ENCODE measurements at places on chromosomes 3 and 15.

DNA sequence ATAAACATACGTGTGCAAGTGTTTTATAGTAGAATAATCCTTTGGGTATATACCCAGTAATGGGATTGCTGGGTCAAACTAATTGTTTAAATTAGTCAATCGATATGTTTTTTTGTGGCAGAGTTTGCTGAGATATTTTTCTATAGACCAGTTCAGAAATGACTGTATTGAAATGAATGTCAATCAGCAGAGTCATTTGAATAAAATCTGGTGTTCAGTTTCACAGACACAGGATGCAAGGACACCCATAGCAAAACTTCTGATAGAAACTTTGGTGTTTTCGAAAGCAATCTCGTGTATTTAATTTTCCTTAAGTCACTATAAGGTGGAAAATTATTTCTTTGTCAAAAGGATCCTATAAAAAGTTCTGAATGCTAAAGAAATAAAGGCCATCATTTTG lies 434.4 kb downstream of the RAP2B start:
- no peak for DNase-seq

DNA sequence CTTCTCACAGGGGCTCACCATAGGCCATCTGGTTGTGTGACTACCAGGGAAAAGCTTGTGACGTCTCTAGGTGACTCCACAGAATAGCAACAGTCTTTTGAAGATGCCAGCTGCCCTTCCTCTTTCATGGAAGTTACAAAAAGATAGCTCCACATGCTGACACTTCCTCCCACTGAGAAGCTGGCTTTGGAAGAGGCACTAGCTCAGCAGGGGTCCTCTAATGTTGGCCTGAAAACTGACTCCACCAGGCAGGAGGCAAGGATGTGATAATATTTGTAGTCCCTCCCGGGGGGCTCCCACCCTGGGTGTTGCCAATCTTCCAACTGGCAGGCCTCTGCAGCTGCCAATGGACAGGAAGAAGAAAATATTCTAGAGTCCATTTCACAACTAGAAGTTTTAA lies 343.5 kb downstream of the NEK10 start:
- DNase-seq: no peak

DNA sequence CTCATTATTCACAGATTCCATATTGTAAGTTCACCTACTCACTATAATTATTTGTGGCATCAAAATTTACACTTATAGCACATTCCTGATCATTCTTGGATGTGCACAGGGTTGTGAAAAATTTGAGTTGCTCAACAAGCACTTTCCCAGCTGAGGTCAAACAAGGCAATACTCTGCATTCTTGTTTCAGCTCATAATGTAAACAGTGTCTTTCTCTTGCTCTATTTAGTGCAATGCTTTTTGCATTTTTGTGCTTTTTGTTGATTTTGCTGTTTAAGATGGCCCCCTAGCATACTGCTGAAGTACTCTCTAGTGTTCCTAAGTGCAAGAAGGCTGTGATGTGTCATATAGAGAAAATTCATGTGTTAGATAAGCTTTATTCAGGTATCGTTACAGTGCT lies 66.7 kb upstream of the TNIK start:
- no peak for DNase-seq

GRCh38 chr15:56749982-56750381 lies 16.7 kb upstream of the ZNF280D start:
- DNase-seq: no peak

DNA sequence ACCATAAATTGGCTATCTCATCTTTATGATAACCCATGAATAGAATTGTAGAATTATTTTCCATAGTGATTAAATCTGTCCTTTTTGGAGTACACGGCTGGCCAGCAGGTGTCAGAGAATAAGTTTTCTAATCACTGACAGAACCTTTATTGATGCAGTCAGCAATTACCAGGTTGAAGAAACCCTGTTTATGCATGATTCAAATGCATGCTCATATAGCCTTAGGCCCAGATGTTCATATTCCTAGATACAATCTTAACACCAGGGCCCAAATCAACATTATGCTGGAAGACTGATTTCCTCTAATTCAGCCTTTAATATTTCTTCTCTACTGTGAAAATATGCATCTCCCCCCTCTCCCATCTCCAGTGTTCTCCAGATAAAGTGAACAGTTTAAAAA lies 243.5 kb upstream of the DCBLD2 start:
- no peak for DNase-seq

DNA sequence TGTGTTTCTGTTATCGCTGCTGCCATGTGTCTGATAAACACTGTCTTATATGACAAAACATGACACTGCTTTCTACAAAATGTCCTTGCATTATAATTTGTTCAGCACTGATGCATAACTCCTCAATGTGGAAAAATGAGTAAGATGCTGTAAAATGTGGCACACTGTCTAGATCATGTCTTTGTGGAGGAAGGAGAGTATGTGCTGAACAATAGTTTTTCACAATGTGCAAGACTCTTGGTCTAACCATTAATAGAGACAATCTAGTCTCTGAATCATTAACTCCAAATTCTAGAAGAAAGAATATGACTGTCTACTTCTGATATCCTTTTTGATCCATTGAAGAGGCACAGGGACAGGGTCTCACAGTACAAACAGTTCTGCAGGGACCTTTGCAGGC lies 127.9 kb upstream of the RARB start:
- no peak for DNase-seq

GRCh38 chr3:73259856-73260255 lies 198.4 kb downstream of the EBLN2 start:
- DNase-seq: no peak

GRCh38 chr3:30042916-30043555 lies 563.4 kb upstream of the TGFBR2 start:
- no peak for DNase-seq

DNA sequence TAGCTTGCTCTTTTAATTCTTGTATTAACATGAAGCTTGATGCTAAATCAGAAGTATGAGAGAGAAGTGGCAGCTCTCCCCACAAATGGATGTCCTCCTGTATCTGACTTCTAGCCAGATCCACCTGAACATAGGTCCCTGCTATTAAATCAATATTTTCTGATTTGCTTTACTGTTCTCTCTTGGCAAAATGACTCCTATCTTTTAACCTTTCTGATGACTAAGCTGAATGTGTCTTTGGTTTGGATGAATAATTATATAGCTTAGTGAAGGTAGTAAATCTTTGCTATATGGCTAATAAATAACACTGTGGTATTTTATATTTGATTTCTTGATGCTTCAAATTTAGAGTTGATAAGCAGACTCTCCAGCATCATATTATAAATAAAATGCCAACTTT lies 28.3 kb upstream of the ARL14 start:
- no peak for DNase-seq

DNA sequence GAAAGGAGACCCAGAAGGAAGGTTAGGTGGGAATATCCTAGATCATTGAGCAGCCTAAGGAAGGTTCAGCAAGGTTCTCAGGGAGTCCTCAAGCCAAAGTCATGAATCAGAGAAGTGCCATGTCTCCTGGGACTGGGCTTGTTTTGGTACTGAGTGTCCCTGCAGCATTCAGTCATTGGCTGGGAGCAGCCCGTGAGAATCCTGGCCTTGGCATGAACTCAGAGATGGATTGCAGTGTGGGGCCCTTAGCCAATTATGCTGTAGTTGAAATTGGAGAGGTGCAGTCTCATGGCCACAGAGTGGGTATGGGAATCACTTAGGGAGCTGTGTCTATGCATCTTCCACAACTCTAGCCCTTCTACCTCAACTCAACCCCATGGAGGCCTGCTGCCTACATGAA lies 17.0 kb upstream of the PPM1L start:
- no peak for DNase-seq

DNA sequence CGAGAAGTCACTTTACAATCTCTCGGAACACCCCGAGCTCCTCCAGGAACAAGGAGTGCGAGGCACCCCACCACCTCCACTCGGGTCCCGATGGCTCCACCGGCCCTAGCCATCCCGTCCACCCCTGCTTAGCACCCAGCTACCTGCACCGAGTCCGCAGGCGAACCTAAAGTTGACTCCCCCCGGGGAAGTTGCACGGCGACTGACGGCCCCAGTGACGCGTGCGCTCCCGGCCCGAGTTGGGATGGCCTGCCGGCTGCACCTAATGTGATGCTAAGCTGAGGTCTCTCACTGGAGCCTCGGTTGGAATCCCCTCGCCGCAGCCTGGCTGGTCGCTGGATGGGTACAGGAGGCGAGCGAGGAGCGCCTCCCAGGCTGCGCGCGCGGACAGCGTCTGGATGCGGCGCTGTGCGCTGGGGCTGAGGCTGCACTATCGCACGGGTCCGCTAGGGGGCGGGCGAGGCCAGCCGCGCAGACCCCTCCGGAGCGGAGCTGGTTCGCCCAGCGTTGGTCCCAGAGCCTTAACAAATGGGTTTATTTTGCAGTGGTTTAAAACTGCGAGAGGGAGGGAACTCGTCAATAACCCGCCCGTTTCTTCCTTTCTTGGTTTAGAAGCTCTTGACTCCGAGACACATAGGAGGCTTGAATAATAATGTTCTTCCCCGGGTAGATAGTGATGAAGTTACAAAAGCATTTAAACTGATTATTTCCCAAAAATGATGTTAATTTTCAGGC lies at the start of gene OXTR:
Gene OXTR (minus strand): TSS at position 526 of the 735 bp plus-strand sequence. CDS start 1,426 bp downstream, outside the sequence.
- peak; percentile 45 for DNase-seq

DNA sequence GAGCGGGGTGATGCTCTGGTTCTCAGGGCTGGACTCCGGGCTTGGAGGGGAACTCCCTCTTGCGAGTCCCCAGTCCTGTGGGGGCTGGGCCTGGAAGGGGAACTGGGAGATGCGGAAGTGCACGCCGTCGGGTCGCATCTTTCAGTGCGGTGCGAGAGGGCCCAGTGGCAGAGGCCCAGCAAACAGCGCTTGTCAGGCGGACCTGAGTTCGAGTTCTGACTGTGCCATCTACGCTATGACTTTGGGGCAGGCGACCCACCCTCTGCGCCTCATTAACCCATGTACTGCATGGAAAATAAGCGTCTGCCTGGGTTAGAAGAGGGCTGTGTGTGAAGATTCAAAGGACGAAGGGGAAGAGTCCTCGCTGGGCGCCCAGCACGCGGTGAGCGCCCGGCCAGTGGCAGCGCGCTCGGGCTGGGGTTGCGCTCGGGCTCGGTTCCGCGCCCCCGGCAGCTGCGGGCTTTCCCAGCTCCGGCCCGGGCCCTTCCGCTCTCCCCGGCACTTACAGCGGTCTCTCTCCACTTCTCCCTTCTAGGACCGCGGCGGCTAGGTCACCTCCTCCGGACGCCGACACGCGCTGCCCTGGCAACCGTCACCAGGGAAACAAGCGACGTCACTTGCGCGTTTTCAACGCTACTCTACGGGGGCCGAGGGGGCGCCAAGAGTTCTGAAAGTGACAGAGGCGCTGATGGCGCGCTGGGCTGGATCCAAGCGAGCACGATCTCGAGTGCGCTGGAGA lies at the start of gene CCDC13:
Gene CCDC13 (minus strand): TSS at position 584 of the 739 bp plus-strand sequence. CDS start 14,908 bp downstream, outside the sequence.
- DNase-seq: peak; percentile 86
